ENCODE measurements at places on chromosomes 2 and 18. TPM values are rescaled to one million over a fixed set of nuclear protein-coding genes. Genes with fewer than 3 reads are reported as not detected.

- DNase-seq, result no peak
Observed at GRCh38 chr2:127154396-127154795, 47.4 kb upstream of the BIN1 start.

- no peak for DNase-seq
Observed at GRCh38 chr18:70385474-70385873, 96.6 kb downstream of the SOCS6 start.

DNA sequence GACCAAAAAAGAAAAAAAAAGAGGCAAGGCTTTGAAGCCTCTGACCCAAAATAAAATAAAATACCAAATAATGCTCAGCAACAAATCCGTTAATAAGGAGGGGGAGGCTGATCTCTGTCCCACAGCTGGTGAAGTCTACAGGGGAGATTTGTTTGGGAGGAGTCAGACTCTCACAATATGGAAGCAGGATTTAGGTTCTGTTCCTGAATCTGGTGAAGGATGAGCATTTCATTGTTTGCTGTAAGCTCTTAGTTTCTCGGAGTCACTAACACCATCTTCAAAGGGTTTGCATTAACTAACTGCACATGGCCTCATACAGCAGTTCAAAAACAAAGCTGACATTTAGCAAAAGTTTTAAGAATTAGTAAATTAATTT is 339.4 kb upstream of the TNP1 start:
- DNase-seq, result no peak

Gene BIRC6
- 38.6 TPM for total RNA-seq

Gene CRYBA2
- not detected for total RNA-seq

Gene ASXL2
- total RNA-seq, result 22.2 TPM

Gene RIT2
- not detected for total RNA-seq

Gene ODC1
- 40.5 TPM for total RNA-seq

Gene ONECUT2
- total RNA-seq, result 0.03 TPM
